T-helper 22 cell (primary cell): ENCODE measurements at places on chromosomes 1 and 21.

DNA sequence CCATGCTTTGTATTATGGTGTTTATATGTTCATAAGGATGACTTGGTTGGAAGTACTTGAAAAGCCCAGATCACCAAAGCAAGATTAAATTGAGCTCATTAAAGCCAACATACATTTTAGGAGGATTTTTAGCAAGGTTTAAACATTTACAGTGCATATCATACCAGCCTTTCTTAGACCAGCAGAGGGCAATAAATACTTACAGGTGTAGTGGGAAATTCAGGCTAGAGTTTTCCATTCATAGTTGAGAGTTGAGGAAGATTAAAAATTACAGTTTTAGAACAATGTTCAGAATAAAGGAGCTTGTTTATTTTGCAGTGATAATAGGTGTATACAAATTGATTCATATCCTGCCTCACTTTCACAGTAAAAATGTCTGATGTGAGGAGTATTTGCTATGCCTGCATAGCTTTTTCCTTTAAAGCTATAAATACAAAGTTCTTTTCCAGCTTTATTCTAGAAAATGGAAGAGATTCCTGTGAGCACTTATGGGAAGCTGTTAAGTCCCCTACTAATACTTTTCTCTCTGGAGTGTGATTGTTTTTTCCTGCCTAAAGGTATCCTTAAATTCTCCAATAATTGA is 35.3 kb downstream of the DTL start:
- DNase-seq, result no peak

- DNase-seq, result no peak
These were observed 9.1 kb downstream of the SYTL1 start for GRCh38 chr1:27350663-27351540.

DNA sequence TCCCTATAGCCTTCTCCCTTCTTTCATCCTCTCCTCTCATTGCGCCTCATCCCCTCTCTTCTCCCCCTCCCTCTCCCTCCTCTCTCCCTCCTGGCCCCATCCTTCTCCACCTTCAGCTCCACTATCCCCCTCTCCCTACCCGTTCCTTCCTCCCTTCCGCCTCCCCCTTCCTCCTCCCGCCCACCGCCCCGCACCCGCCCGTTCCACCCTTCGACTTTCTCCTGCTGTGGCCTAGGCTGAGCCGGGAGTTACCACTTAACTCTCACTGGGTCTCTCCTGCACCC is 1.6 kb downstream of the NPR1 start:
- no peak for DNase-seq

DNA sequence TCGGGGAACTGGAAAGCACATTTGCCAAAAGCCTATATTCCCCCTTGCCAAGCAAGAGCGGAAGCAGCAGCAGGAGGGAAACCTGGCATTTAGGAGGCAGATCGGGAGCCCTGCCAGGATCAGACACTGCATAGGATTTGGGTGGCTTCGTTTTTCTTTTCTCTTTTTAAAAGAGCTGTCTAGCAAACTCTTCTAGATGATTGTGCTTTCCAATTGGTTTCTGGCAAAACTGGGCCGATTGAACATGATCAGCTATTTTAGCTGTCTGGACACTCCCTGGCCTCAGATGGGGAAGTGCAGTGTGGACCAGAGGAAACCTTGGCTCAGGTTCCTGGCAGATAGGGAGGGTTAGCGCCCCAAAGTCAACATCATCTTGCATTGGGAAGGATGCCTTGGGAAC is 414.0 kb upstream of the KAZN start:
- no peak for DNase-seq

DNA sequence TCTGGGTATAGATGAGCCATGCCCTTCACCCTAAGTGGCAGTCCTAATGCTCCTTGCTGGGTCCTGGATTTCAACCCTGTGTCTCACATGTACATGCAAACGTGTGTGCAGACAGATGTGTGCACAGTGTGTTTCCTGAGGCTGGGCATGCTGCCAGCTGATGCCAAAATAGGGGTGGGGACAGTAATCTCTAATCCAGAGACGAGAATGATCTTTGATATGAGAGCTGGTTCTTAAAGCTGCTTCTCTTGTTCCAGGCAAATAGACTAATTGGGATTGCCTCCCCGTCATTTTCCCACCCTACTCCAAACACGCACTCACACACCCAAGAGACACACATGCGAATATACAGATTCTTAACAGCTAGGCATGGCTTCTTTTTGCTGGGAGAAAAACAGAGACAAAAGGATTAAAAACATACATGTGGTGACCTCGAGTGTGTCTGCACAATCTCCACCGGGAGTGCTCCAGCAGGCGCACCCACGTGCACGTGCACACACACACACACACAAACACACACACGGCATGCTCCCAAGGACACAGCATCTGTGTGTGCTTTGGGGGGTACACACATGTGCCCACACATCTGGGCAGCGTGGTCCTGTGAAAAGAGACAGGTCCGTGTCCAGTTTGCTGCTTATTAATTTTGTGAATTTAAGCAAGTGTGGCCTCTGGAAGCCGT is 102.1 kb upstream of the ZBTB40 start:
- DNase-seq, result no peak

GRCh38 chr1:185500001-185500626 is 183.1 kb upstream of the IVNS1ABP start:
- no peak for DNase-seq

- no peak for DNase-seq
These were observed 64.5 kb downstream of the ZC3H11B start for GRCh38 chr1:219548386-219548785.

GRCh38 chr1:201552941-201553351 is 14.0 kb downstream of the NAV1 start:
- DNase-seq, result no peak

DNA sequence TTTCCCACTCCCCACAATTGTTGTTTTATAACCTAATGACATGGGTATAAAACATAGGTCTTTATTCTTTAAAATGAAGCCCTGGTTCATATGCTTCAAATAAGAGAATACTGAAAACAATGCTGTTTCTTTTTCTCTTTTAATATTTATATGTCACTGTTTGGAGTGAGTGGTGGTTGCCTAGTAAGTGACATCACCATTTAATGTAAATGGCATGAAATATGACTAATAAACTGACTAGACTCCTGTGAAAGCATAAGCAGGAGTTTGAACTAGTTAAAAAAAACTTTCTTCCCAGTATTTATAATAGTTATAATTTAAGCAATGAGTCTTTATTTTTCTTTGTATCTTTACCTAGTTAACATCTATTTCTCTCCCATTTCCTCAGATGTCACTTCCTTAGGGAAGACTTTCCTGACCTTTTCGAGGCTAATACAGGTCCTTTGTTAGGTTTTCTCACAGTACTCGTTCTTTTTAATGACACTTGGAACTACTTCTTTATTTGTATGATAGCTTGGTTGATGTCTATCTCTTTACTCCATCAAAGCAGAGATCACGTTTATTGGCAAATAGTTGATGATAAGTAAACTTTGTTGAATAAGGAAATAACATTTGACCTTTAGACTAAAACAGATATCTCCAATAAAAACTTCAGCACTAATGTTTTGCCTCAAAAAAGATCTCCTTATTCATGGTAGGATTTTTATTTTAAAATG is 105.4 kb upstream of the PDC start:
- no peak for DNase-seq
